NCI-H2107 (cell line): ENCODE measurements at places on chromosomes 7 and 10.

- DNase-seq, result no peak
Measured at GRCh38 chr10:125030567-125031197, 88.8 kb downstream of the ZRANB1 start.

DNA sequence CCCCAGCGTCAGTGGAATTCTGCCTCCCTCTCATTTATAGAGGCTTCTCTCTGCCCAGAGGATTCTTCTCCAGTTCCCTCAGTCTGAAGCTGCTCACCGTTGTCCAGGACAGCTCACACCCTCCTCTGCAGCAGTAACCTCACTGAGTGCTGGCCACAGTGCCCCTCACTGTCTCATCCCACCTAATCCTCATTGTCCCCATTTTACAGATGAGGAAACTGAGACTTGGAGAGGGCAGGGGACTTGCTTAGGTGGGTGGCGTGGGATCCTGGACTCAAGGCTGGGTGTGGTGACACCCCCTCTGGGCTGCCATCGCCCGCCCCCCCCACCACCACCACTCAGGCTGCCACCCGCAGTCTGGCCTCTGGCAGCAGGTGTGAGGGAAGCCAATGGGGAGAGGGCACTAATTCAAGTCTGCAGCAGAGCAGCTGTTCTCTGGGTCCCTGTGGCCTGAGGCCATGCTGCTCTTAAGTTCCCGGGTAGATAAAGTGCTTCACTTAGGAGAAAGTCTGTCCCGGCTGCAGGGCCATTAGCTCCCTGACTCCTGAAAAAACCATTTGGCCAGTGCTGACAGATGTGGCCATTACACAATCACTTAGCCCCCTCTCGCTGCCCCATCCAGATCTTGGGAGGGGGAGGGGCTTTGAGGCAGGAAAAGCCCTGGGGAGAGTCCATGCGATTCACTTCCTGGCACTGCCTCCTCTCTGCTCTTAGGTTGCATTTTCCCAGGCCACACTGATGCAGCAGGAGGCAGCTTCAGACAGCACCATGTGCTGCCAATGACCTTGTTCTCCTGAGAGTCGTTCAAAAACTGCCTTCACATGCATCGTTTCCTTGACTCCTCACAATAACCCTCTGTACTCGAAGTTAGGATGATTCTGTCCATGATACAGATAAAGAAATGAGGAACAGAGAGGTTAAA is 36.3 kb downstream of the DRGX start:
- no peak for DNase-seq

DNA sequence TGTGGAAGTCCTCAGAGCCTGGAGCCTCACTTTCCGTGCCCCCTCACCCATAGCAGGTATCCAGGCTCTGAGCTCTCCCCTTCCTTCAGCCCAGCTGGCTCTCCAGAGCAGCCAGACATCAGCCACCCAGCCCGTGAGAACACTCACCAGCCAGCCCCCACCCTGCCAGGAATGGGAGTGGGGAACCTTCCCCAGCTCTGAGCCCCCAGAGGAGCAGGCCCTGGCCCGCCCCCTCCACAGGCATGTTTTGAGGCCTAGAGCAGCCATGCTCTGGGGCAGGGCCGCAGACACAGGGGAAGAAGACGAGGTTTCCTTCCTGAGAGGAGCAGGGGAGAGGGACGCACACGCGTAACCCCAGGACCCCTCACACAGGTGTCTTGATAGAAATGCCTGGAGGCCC is 70.0 kb upstream of the COL13A1 start:
- no peak for DNase-seq

DNA sequence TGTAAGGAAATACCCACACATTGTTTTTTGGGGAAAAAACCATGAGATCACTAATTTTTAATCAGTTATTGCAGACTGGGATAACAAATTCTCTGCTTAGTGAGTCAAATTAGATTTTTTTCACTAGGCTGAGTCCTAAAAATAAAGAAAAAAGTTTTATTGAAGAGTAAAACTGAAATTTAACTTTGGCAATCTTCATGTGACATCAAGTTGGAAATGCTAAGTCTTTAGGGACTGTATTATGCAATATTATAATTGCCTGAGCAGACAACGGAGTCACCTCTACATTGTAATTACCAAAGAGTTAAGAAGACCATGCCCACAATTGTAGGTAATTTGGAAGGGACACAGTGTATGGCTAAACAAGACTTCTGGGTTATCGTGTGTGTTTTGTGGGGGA is 2.2 kb upstream of the CLEC5A start:
- DNase-seq, result no peak

GRCh38 chr10:62162261-62162981 is 106.2 kb downstream of the RTKN2 start:
- DNase-seq, result no peak

DNA sequence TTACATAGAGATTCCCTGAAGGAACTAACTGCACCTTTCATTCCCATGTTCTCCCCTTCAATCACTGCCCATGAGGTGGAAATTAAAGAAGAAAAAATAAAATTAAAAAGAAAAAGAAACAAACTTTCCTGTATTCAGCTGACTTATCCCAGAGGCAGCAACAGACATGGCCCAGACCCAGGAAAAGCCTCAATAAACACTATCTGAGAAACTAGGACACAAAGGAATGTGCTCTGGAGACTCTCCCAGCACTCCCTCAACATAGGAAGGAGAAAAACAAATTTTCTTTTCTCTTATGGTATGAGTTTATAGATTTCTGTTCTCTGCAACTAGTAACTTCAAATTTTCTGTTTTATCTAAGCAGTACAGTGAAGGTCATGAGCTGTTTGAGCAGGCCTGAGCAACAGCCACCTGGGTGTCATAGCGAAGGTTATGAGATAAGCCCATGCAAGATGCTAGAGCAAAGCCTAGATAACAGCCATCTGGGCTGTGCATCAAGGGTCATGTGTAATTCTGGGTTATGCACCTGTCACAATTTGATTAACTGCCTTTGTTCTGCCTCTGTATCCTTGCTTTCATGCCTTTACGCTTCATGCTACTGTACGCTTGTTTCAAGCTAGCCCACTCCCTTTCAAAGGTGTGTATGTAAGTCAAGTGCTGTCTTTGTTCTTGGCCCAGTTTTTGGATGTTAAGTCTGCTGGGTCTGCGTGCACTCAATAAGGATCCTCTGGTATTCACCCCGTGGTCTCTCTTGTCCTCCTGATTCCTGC is 11.0 kb upstream of the OR6B1 start:
- no peak for DNase-seq

GRCh38 chr7:79137942-79138341 is 315.5 kb downstream of the MAGI2 start:
- DNase-seq, result no peak

DNA sequence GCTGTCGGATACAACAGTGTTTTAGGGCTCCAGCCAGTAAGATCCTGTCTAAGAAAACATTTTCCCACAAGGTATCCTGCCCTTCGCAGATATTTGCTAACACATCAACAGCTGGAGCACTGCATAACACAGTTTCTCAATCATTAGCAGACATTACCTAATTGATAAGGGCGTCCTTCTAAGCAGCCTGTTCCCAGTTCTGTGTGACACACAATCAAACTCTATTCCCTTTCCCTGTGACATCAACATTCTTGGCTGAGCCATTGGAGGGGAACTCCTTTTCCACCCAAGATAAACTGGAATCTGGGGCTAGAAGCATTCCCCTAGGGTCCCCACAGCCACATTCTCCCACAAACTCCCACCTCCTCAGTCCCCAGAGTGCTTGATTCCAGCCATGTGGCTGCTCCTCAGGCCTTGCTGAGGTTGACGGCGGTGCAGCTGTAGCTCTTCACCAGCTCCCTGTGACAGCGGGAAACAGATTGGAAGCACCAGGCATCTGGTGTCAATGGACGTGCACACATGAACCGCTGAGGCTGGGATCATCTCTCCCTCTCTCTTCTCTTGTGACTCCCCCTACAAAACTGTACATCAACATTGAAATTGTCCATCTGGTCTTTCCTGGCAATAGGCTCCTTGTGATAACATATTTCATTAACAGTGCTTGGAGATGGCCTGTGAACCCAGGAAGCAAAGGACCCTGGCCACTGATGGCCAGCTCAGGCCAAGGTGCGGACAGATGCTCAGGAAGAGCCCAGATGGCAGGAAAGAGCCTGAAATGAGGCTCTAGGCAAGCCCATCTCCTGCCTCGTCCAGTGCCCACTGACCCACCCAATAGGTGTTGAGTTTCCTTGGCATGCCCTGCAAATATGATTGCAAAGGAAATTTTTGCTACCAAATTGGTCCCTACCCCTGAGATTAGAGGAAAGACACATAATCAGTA is 131.1 kb upstream of the TBX20 start:
- no peak for DNase-seq

DNA sequence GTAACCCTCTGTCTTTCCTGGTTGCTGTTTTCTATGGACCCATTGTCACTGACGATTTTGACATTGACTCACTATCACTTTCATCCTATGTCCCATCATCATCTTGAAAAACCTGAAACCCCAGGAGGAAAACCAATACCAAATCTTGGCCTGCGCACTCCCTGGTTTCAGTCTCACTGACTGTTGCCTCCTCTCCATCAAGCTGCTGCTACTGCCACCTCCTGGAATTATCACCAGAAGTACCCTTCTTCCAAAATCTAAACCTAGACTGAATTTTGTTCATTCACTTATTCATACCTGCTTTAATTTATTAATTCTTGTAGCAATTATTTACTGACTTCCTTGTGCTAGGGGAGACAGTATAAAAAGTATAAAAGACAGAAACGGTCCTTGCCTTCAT is 44.5 kb upstream of the ACBD5 start:
- no peak for DNase-seq

GRCh38 chr7:75617634-75618234 is 121.0 kb downstream of the HIP1 start:
- no peak for DNase-seq

DNA sequence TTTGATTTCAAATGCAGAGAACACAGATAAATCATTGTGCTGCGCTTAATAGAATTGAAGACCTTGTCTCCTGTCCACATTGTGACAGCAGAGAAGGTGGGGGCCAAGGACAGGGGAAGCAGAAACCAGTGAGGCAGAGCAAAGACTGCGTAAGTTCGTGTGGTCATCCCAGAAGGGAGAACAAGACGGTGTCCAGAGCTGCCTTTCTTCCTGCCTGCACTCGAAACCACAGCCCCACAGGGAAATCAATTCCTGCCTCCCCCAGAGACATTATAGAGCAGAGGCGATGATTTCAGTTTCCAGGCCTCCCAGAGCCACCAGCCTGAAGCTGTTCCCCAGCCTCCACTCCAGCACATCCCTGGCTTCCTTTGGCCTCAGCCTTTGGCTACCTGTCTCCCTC is 39.7 kb upstream of the UCN3 start:
- no peak for DNase-seq

DNA sequence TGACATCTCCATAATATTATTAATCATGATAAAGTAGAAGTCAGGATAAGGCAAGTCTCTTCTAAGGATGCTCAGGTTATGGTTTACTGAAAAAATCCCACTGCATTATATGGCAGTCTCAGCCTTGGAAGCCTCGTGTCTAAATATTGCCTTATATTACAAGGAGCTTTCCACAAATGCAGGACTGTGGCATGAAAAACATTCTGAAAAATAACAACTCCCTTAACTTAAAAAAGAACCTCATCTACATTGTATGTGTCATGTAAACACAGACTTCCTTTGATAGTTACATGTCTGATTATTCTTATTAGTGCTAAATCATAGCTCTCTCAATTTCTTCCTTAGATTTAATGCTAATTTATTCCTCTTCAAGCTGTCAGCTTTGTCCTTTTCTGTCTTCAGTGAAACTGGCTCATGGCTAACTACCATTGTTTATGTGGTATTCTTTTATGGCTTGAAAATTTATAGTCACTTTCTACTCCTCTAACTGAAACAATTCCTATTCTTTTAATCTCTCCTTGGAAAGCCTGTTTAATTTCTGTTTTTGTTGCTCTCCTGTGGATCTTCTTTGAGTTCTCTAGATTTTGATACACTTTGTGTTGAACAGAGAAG is 156.1 kb downstream of the KIF20B start:
- DNase-seq, result no peak

DNA sequence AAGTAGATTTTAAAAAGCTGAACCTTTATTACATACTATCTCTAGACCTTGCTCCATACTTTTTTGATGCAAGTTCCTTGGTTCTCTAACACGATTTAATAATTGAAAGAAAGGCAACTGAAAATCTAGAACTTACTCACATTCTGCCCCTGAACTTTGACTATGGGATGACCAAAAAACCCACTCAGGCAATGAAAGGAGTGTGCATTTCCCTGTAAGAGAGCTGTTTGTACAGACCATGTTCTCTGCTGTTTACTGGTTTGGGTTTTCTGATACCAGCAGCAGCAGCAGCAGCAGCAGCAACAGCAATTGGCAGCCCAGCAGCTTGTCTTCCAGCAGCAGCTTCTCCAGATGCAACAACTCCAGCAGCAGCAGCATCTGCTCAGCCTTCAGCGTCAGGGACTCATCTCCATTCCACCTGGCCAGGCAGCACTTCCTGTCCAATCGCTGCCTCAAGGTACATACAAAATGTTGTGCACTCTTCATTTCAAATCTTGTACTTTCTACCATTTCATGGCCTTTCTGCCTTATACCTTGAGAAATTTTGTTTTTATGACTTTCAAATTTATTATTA is 216.7 kb downstream of the FOXP2 start:
- DNase-seq, result no peak

DNA sequence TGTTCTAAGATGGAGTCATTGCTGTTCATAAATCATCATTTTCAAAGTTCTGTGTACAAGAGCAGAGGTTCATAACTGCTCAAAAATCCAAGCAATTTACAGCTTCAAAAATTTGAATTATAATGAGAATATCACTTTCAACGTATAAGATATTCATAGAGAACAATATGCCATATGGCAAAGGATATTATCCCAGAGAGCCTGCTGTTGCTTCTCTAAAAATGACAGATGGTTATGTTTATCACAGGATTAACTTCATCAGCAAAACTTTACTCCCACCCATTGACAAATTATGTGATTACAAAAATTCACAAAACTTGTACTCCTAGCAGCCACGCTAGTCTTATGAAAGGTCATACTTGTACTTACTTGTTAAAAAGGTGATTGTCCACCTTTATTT is 105.1 kb downstream of the PIP4K2A start:
- DNase-seq, result no peak

- DNase-seq, result no peak
Measured at GRCh38 chr7:159117366-159118196, 27.1 kb downstream of the VIPR2 start.

DNA sequence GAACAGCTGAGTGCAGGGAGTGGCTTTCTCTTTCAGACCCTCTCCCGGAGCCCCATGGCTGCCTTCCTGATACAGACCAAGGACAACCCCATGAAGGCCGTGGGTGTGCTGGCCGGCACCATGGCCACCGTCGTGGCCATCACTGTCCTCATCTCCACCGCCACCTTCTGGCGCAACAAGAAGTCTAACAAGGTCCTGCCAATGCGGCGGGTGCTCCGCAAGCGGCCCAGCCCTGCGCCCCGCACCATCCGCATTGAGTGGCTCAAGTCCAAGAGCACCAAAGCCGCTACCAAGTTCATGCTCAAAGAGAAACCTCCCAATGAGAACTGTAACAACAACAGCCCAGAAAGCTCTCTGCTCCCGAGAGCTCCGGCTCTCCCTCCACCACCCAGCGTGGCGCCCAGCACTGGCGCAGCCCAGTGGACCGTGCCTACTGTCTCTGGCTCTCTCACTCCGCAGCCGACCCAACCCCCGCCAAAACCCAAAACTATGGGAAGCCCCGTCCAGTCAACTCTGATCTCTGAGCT is 11.2 kb downstream of the LRIT2 start:
- no peak for DNase-seq

GRCh38 chr7:40922316-40922670 is 780.6 kb downstream of the INHBA start:
- no peak for DNase-seq
